Caco-2 (cell line): ENCODE measurements at places on chromosomes 11 and 22. TPM values are rescaled to one million over a fixed set of nuclear protein-coding genes. Genes with fewer than 3 reads are reported as not detected.

WBP2NL gene
- 1.00 and 1.0 TPM in 2 replicates for total RNA-seq

DNA sequence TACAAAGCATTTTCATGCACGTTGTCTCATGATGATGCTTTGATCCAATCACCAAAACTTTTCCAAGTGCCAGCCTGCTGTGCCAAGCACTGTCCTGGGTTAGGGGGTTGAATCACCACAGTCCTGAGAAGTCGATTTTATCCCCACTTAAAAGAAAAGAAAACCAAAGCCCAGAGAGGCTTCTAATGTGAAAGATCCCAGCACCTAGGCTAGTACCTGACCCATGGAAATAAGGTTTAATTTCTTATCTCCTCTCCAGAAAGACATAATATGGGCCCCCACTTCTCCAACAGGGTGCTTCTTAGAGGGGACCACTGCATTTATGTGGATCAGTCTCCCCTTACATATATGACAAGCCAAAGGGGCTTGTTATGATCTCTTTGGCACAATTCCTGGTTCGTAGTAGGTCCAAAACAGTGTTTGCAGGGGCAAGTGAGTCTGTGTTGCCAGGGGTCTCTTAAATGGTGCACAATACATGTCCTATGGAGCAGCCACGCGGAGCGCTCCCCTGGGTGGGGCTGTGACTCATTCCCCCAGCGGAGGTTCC, 1.9 kb upstream of the BCL9L start:
- DNase-seq = no peak

DNA sequence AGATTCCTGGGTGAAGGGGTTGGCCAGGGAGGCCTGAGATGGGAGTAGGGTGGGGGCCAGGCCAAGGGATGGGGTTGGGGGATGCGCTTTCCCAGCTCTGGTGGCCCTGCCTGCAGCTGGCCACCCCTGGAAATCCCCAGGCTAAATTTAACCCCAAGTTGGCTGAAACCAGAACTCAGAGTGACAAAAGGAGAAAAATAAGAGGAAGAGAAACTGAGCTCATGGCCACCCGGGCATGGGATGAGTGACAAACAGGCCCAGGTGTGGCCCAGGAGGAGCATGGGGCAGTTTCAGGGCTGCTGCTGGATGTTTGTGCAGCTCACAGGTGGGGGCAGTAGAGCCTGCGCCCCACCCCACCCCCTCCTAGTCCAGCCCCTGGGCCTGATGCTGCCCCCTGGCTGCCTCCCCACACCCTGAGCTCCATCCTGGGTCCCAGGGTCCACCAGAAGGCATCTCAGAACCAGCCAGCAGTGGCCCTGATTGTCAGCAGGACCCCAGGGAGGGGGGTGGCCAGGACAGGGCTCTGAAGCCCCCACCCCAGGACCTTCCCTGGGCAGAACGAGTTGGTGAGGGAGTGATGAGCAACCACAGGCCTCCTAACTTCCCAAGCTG, 48.0 kb downstream of the IGLL5 start:
- no peak for DNase-seq

GRCh38 chr11:29214833-29215232, 802.0 kb downstream of the KCNA4 start:
- no peak for DNase-seq

GRCh38 chr22:41365425-41365824, 16.3 kb upstream of the TEF start:
- no peak for DNase-seq

MUC5AC gene
- 0.25 and 0.28 TPM in 2 replicates for total RNA-seq

RFPL3 gene
- not detected in 2 replicates for total RNA-seq

USP35 gene
- 10.7 and 11.3 TPM in 2 replicates for total RNA-seq

CTSW gene
- total RNA-seq = not detected in 2 replicates

GRCh38 chr22:39348909-39349505, 784 bp upstream of the SYNGR1 start:
- DNase-seq = no peak

GRCh38 chr11:116787786-116788486, at the start of gene ZPR1:
Gene ZPR1 (minus strand): TSS chr11:116788023. CDS start chr11:116787990, 33 bp downstream.
- peak; percentile 90 for DNase-seq

GRCh38 chr22:40462195-40462984, 92.0 kb downstream of the SGSM3 start:
- no peak for DNase-seq

GRCh38 chr11:67470337-67471002, 1.4 kb upstream of the TMEM134 start:
- DNase-seq = no peak

KCNJ4 gene
- 0.14 and 0.27 TPM in 2 replicates for total RNA-seq

DNA sequence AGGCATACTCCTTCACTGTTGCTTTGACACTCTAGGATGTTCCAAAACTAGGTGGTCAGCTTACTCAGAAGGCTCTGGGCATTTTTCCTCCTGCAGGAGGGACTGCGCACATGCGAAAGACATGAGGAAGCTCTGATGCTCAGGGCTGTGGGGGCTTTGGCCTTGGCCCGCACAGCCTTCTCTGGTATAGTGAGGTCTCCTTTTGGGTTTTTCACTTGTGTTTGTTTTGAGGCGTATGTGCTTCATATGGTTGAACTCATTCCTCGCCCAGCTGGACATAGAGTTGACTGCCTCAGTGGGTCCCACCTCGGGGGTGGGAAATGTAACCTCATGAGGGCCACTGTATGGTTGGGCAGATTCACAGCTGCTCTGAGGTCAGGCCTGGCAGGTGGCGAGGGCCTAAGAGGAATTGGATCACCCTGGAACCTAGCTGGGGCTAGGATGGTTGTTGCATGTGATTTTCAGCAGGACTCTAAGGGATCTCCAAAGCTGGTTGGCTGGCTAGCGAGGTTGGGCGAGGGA, 63.7 kb downstream of the PTPRJ start:
- DNase-seq = no peak

- DNase-seq = no peak
Measured at GRCh38 chr11:6357222-6357621, 33.1 kb upstream of the SMPD1 start.

DTX4 gene
- 85.6 and 96.7 TPM in 2 replicates for total RNA-seq

DNA sequence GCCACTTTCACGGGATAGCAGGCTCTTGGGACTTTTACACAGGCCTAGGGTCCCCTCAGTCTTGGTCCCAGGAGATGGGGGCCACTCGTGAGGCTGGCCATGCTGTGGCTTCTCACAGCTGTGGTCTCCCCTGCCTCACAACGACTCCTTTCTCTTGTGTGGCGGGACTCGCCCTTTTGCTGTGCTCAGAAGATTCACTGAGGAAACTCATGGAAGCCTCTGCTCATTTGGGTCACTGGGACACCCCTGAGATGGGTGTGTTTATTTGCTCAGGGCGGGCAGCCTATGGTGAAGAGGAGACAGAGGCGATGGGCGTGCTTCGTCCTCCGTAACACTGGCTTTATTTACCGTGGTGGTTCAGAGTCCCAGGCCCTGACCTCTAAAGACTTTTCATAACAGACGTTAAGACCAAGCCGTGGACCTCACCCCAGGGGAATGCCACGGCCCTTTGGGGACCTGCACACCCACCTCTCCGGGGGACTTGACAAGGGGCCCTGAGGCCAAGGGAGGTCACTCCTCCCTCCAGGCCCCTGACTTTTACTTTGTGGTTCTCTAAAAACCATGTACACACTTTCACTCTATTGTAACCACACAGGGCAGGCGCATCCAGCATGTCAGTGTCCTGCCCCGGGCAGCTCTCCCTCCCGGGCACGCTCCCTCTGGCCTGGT, 15.5 kb downstream of the TEF start:
- DNase-seq = no peak

RBMXL2 gene
- total RNA-seq = not detected in 2 replicates

DNA sequence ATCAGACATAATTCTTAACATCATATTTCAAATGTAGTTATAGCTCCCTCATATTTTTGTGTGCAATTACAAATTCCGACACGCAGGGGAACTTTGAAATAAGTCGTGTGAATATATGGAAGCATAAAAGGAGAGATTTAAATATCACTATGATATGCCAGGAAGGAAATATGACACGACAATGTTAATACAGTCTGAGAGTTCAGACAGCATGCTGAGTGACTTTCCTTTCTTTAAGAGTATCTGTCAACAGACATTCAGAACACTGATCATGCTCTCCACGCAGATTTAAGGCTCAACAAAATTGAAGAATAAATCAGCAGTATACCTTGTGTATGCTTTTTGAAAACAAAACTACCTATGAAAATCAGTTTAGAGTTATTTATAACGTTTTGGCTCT, 232.6 kb upstream of the CARD18 start:
- no peak for DNase-seq

CHRDL2 gene
- total RNA-seq = 2.5 and 3.4 TPM in 2 replicates

DNA sequence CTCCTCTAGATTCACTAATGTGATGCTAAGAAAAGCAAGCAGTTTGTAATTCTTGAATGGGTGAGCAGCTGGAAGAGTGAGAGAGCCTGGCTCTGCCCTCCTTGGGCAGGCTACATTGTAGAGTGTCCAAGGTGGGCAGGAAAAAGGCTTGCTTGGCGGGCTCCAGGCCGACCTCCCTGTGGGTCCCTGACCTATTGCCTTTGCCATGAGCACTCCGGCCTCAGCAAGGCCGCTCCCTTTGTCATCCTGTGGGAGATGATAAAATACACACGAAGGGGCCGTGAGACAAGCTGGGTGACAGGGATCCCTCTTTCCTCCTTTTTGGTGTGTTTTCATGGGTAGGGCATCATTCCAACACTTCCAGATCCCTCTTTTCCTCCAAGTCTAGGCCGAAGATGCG, 41.8 kb downstream of the TIMP3 start:
- DNase-seq = no peak

- peak; percentile 89 for DNase-seq
Measured at GRCh38 chr11:118171269-118172062, 5.0 kb downstream of the SCN2B start.

DNA sequence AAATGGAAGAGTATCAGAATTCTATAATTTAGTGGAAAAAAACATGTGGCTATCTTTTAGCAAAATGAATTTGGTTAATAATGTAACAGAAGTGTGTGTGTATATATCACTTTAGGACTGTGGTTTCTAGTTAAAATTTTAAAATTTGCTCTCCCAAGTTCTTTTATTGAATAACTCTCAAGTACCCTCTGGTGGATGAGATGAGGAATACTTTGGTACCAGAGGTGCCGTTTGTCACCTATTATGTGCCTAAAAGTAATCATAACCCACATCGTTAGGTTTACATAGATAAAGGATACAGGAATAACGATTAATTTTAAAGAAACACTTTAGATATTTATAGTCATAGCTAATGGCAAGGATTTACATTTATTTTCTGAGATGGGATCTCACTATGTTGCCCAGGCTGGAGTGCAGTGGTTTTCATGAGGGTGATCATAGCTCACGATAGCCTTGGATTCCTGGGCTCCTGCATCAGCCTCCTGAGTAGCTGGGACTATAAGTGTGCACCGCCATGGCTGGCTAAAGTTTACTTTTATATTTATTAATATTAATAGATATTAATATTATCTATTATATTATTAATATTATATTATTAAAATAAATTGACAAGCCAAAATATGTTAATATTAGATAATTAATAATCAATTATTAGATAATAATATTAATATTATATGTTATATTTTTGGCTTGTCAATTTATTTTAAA, 66.7 kb upstream of the CAPRIN1 start:
- no peak for DNase-seq

GRCh38 chr22:30301995-30302809, 12.9 kb upstream of the CASTOR1 start:
- DNase-seq = no peak

- DNase-seq = no peak
Measured at GRCh38 chr22:20135265-20135664, 3.7 kb downstream of the ZDHHC8 start.

GRCh38 chr11:96206955-96207354, 136.0 kb downstream of the MAML2 start:
- no peak for DNase-seq

PRR33 gene
- not detected in 2 replicates for total RNA-seq

- DNase-seq = no peak
Measured at GRCh38 chr11:65150509-65151299, 16.4 kb upstream of the SYVN1 start.

- no peak for DNase-seq
Measured at GRCh38 chr11:57427727-57428082, 784 bp upstream of the SLC43A3 start.

MCHR1 gene
- total RNA-seq = not detected in 2 replicates

DNA sequence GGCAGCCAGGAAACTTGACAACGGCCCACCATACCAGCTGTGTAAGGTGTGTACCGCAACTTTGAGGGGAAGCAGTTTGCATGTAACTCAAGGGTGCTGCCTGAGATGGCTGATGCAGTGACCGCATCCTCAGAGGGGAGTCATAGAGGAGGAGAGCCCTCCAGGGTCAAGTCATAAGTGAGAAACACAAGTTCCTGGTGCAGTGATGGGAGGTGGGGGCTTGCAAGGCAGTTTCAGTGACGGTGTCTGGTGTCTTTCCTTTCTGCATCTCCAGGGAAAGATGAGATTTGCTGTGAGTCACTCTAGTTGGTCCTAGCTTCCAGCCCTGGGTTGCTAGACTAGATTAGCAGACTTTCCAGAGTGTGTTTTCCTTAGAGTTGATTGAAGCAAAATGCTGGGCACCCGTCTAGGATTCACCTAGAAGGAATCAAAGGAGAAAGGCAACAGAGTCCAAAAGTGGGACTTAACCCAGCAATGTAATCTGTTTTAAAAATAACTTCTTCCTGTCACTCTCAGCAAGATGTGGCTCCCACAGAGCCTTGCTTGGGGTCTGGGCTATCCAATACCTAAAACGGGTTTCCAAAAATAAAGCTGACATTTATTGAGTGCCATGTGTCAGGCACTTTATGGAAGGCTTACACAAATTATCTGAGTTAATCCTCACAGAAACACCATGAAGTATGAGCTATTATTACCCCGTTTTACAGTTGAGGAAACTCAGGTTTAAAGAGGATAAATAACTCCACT, 265.4 kb upstream of the PLET1 start:
- DNase-seq = no peak

CHRM1 gene
- not detected in 2 replicates for total RNA-seq
